ENCODE measurements at places on chromosomes 3 and 15.

DNA sequence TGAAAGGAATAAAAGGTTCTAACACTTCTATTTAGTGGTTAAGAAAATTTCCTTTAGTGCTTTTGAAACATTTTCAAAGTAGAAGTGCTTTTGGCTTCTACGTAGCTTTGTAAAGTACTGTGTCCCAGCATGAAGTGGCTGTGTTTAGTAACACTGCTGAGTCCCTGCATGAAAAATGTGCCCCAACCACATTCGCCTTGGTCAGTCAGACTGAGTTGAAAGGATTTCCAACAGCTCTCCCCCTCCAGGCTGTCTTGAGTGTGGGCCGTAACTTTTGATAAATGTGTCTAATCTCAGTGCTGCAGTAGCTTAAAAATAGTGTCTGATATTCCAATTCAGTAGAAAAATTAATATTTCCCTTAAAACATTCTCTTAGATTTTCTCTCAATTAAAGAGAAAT lies 115.0 kb downstream of the NR1D2 start:
- DNase-seq = no peak

- peak; percentile 86 for DNase-seq
These were observed 18.8 kb upstream of the SSUH2 start for GRCh38 chr3:8663177-8664061.

DNA sequence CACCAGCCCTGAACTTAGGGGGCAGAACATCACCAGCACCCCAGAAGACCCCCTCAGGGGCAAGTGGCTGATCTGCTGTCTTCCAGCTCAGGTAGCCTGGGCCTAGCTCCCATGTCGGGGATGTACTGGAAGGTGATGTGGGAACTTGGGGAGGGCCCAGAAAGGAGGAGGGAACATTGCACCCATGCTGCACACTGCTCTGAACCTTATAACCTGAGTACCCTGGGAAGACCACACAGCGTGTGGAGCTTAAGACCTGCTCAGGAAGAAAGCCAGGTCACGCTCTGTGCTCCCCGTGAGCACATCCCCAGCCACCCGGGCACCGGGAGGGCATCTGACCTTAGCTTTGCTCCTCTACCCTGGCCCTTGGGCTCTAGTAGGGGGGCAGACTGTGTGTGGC lies 159.4 kb downstream of the ATP10A start:
- DNase-seq = no peak

GRCh38 chr3:132872711-132873110 lies 150.5 kb upstream of the NPHP3 start:
- no peak for DNase-seq

DNA sequence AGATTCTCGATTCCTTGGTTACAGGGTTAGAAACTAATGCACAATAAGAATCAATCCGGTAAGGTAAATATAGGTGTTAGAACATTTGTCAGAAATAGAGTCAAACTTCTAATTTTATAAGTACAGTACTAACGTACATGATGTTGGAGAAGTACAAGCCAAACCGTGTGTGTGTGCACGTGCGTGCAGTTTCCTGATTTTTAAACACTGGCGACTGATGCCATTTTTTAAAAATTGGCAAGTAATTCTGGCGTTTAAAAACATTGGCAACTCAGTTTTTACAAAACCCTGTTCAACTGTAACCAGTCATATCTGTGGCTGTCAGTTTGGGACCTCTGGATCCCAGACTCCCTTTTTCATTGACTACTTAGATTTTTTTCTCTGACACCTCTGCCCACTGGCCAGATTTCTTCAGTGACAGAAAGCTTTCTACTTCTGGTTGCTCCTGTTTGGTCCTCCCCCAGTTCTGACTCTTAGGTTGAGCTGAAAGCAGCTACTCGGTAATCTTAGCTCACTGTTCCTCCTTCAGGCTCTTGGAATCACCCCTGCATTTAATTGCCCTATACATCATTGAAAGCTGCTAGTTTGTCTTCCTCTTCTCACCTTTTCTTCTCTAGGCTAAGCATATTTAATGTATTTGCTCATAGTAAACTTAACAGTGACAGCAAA lies 843 bp downstream of the ATG7 start:
- DNase-seq = no peak

GRCh38 chr3:135503760-135504686 lies 461.5 kb upstream of the PPP2R3A start:
- peak; percentile 90 for DNase-seq

- DNase-seq = no peak
These were observed 67.5 kb downstream of the PROS1 start for GRCh38 chr3:93906245-93906644.

- DNase-seq = no peak
These were observed 217.4 kb upstream of the WNT5A start for GRCh38 chr3:55704521-55704920.

DNA sequence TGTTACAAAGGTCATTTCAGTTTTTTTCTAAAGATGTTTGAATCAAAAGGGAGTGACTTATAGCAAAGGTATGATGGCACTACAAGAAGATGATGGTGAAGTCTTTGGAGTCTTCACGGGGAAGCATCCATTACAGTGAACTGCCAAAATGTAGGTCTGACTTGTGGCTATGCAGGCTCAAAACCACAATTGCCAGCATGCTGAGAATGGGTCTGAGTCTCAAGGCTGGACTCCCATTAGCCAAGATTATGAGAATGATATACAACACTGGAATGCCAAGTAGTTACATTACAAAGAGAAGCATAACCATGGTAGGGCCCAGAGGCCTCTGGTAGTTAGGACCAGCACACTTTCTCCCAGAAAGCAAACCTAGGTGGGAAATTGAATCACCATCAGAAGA lies 194.2 kb downstream of the MTHFS start:
- DNase-seq = no peak

GRCh38 chr3:168156479-168156878 lies 60.8 kb upstream of the GOLIM4 start:
- no peak for DNase-seq

GRCh38 chr3:190785047-190785446 lies 77.4 kb downstream of the GMNC start:
- no peak for DNase-seq

DNA sequence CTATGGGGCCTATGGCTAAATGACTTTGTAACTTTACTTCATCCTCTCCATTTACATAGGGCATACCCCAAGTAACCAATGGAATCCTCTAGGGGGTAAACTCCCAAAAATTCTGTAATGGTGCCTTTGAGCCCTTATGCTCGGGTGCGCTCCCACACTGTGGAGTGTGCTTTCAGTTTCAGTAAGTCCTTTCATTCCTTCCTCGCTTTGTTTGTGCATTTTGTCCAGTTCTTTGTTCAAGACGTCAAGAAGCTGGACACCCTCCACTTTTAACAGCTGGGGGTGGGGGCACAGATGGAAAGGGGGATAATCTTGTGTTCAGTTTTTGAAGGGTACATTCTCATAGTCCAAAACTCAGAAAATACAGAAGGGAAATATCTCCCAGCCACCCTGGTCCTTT lies 84.4 kb upstream of the C2CD4B start:
- DNase-seq = no peak

DNA sequence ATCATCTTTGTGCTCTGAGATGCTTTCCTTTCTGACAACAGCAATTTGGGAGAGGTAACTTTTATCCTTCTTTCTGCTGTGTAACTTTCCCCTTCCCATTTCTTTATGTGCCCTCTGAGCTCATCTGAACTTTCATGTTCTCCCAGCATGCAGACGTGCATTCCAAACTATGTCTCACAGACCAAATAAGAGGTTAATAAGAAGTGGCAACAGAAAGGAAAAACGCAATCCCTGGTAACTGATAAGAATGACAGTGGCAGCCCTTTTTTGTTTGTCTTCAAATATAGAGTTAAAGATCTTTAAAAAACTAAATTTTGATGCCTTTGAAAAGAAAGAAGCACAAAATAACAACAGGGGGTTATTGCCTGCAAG lies 533.4 kb downstream of the FOXP1 start:
- no peak for DNase-seq

GRCh38 chr3:117434661-117435412 lies 725.3 kb downstream of the TUSC7 start:
- DNase-seq = no peak

- no peak for DNase-seq
These were observed 75.2 kb downstream of the ZMAT3 start for GRCh38 chr3:178996399-178996798.

GRCh38 chr3:188185717-188186251 lies 31.8 kb downstream of the LPP start:
- DNase-seq = no peak

DNA sequence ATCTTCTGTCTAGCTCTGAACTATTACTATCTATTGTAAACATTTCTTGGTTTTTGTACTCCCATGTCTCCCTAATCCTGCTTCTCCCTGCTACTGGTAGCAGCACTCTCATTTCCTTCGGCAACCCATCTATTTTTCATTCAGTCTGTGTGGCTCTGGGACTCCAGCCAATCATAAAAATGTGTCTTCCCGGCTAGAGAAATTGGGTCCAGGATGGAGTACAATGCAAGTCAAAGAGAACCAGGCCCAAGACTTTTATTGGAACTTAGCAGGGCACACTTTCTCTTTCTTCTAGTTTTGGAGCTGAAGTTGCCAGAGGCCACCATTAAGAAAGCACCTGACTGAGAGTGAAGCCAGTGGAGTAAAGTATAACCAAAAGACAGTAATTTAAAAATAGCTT lies 22.8 kb upstream of the ARHGEF26 start:
- no peak for DNase-seq

DNA sequence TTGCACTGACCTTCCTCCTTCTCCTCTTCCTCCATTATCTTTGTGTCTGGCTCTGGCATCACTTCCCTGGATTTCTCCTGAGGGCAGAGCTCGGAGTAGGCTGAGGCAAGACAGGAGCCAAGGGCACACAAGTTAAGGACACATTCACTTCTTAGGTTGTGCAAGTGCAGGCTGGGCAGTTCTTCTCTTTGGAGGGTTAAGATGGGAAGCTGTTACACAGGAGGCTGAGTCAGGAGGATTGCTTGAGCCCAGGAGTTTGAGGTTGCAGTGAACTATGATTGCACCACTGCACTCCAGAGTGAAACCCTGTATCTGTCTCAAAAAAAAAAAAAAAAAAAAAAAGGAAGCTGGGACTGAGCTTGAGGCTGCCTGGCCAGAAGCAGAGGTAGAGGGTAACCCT lies 176.2 kb upstream of the ANKRD28 start:
- DNase-seq = no peak

DNA sequence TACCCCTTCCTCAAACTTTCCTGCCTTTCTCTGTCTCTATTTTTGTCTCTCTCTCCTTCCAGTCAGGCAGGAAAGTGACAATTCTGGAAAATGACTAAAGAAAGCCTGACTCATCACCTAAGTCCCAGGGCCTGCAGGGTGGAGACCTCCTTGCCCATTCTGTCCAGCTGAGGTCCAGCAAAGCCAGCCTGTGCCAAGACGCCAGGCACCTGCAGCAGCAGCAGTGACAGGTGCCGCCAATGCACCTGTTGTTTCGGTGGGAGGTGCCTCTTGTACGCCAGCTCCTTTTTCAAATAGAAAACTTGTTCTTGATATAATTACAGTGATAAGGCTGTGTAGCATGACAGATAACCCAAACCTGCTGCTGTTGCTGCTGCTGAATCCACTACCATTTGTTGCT lies 501.3 kb downstream of the NTRK3 start:
- no peak for DNase-seq

DNA sequence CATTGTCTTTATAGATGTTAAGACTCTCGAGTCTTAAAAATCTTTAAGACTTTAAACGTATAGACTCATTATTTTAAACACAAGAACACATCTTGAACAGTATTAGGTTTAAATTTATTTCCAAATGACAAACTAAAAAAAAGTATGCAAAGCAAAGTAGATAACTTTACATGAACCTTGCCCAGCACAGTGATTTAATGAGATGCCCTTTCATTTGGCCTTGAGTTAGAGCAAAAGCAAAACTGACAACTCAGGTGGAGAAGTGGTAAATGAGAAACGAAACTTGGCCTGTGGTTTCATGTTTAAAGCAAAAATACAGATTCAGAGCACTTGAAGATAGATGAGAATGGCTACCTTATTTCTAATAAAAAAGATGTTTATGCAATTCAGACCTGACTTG lies 8.6 kb downstream of the GPR15 start:
- no peak for DNase-seq

- DNase-seq = no peak
These were observed 3.2 kb upstream of the LSG1 start for GRCh38 chr3:194675081-194675640.

GRCh38 chr3:179421500-179421899 lies 29.8 kb downstream of the GNB4 start:
- DNase-seq = no peak

DNA sequence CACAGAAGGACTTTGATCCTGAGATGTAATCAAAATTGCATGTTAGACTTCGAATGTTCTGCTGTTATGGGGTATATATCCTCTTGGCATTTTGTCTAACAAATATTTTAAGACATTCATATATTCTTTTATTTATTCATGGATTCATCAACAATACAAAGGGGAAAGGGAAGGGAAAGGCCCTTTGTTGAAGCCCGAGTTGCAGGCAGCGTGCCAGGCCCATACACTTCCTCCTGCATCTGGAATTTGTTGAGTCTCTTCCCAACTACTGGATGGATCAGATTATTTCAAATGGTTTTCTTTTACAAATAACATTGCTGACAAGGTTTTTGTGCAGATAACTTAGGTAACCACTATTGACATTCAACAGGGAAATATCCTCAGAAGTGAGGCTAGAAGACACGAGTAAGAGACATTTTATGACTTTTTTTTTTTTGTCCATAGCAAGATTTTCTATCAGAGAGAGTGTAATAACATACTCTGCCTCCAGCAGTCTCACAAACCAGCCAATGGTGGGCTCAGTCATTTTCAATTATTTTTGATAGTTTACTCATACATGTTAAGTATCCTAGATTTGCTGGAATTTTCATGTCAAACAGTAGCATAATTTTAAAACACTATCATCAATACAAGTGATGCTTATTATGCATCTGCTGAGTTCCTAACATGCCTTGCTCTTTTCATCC lies 94.3 kb downstream of the RPL39L start:
- no peak for DNase-seq

GRCh38 chr3:72318504-72319193 lies 529.6 kb downstream of the SHQ1 start:
- no peak for DNase-seq

- no peak for DNase-seq
These were observed 2.4 kb upstream of the KLF13 start for GRCh38 chr15:31324186-31324585.

DNA sequence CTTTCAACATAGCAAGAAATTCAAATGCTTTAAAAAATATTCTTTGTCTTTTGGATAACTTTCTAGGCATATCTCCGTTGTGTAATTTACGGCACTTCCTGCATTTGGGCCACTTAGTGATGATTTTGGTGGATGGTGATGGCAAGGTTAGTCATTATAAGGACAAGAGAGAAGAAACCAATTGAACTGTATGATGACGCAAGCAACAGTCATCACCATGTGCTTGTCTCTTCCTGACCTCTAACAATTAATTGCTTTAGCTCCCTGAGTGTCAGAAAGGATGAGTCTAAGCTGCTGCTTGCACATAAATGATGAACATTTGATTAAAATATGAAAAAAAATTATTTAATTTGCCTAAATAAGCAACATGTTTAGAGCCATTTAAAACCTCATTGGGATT lies 11.3 kb upstream of the P2RY12 start:
- no peak for DNase-seq

- no peak for DNase-seq
These were observed 33.1 kb upstream of the UBE2Q2 start for GRCh38 chr15:75809986-75810750.

- DNase-seq = peak; percentile 1
These were observed 89.5 kb downstream of the EOMES start for GRCh38 chr3:27632431-27633223.

GRCh38 chr15:82624438-82624837 lies 22.7 kb downstream of the CPEB1 start:
- no peak for DNase-seq

- no peak for DNase-seq
These were observed 39.9 kb downstream of the MASP1 start for GRCh38 chr3:187251599-187251998.

All from neural crest cell (in vitro differentiated cells).